Stimulated activated CD4-positive, alpha-beta T cell treated with anti-CD3 and anti-CD28 coated beads, TNF-alpha, amount 100 ng/mL, for 1 hour (primary cell): ENCODE measurements at places on chromosomes 5 and 9.

DNA sequence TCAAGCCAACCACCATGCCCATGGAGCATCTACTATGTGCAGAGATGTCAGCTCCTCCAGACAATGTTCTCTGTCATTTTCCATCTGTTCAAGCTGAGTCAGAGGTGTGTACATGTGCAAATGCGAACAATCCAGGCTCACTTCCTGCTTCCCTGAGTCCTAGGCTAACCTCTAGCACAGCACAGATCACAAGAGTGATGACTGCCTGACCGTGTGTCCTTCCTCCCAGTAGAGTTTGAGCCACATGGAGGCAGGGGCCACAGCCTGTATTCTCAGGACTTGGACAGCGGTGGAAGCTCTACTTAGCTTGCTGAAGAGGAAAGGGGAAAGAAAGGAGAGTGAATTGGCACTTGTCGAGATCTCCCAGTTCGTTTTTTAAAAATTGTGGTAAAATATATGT is 87.2 kb downstream of the KCNIP1 start:
- DNase-seq, result no peak

GRCh38 chr5:35127006-35127405 is 79.3 kb upstream of the AGXT2 start:
- DNase-seq, result no peak

- no peak for DNase-seq
Observed at GRCh38 chr9:133429214-133429613, 7.0 kb downstream of the ADAMTS13 start.

DNA sequence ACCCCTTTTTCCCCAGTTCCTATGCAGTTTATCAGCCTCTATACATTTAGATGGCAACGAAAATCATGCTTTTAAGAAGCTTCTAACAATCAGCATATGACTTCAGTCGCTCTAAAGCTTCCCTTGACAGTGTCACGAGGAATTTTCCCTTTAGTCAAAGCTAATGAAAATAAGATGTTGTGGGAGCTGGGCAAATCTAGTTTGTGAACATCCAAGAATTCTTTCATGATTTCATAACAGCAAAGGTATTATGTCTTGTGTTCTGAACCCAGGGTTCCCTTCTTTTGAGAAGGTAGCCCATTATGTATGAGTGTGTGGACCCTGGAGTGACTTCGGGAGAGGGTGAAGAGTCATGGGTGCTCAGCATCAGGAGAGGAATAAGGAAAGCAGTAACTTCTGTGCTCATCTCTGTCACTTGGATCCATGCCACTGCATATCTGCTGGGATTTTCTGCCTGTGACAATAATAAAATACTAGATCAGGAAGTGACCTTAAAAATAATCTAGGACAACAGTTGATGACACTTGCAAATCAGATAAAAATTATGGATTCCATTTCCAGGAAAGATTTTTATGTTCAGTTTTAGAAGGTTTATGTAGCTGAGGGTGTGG is 102.4 kb downstream of the PCSK1 start:
- DNase-seq, result no peak

DNA sequence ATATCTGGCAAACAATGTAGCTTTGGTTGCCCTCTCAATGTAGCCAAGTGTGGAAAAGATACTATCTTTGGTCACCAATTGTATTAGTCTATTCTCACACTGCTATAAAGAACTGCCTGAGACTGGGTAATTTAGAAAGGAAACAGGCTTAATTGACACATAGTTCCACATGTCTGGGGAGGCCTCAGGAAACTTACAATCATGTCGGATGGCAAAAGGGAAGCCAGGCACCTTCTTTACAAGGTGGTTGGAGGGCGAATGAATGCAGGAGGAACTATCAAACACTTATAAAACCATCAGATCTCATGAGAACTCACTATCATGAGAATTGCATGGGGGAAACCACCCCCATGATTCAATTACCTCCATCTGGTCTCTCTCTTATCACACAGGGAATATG is 133.1 kb upstream of the TBCA start:
- no peak for DNase-seq

DNA sequence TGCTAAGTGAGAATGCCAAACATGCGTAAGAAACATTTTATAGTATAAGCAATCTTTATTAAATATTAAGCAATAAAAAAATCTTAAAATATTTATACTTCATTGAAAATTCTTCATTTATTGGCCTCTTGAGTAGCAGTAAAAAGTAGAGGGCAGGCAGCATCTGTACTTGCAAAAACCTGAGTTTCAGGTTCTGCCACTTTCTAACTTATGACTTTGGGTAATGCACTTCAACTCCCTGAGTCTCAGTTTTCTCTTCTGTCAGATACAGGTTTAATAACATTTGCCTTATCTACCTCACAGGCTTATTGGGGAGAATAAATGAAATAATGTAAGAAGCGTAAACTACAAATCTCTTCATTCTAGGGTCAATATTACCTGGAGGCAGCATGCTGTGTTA is 19.8 kb upstream of the MCTP1 start:
- no peak for DNase-seq

DNA sequence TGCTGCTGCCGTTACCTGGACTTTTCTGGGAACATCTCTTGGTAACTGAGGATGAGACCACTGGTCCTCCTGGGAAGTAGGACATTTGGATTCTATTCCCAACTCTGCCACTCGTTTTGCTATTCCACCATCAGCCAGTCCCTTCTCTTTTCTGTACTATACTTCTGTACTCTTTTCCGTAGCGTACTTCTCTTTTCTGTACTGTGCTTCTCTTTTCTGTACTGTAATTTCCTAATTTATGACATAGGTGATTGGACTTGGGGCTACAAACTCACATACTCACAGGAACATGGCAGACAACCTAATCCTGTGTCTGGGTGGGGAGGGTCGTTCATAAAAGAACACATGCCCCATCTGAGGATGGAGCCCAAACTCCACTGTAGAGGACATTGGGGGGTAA is 335.3 kb upstream of the PANK3 start:
- no peak for DNase-seq

GRCh38 chr5:67610186-67610912 is 413.8 kb upstream of the CD180 start:
- no peak for DNase-seq

- DNase-seq, result no peak
Observed at GRCh38 chr9:97501972-97502221, 431 bp downstream of the TMOD1 start.

DNA sequence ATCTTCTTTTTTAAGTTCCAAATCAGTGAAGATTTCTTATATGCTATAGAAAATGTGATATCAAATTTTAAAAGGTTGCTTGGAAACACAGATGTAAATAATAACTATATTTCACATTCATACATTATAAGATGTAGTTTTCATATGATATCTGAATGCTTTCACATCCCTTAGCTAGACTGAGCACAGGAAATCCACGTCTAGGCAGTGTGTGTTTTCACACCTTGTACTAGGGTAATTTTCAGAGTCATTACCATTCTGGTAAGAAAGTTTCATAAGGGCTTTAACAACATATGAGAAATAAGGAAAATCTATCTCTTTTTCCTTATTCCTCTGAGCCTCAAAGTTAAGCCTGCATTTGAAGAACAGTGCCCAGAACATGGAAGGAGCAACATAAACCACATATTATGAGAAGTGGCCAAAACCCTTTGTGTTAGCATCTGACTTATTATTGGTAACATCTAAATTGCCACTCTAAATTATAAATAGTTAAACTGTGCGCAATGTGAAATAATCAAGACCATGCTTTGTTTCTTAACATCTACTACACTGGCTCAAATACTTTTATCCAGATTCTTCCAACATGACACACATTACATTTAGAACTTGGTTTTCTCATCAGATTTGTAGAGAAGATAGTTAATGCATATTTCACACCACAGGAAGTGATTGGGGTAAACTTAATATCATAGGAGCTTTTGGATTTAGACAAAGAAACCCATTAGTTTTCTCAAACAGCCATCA is 113.3 kb downstream of the PPP2R2B start:
- no peak for DNase-seq

- no peak for DNase-seq
Observed at GRCh38 chr5:87389296-87390034, 23.3 kb downstream of the CCNH start.
